ENCODE measurements at places on chromosomes 7 and 10.

DNA sequence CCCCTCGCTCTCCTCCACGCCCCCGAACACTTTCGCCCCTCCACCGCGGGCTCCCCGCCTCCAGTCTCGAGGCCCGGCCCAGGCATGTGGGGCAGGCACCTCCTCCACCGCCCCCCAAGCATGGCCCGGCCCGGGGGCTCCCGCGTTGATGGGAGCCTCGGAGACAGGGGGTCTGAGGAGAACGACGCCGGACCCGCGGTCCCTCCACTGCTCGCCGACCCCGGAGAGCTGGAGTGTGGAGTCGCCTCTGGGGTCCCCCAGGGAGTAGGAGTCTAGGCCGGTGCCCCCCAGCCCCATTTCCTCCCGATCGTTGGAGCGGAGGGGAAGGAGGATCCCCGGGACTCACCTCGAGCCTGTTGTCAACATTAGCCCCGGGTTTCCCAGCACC is 206 bp downstream of the UPF2 start:
- peak; percentile 29 for DNase-seq

- DNase-seq, result no peak
Measured at GRCh38 chr7:148650232-148650858, 48.4 kb upstream of the CUL1 start.

GRCh38 chr7:1114088-1114487 is 26.2 kb downstream of the GPER1 start:
- DNase-seq, result no peak

DNA sequence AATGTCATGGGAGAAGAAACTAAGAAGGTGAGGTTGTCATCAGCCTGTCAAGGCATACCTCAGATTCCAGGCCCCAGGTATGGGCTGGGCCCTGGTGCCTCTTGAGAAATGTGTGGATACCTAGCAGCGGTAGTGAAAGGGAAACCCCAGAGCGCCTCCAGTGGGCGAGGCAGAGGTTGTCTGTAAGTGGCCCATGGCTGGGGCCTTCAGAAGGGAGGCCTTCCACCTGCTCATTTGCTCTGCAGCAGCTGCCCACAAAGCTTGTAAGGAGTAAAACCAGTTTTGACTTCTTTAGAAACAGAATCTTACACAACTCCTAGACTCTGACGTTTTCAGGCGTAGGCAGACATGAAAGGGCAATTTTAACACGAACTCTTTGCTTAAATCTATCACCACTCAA is 509.9 kb downstream of the PARD3 start:
- DNase-seq, result no peak

DNA sequence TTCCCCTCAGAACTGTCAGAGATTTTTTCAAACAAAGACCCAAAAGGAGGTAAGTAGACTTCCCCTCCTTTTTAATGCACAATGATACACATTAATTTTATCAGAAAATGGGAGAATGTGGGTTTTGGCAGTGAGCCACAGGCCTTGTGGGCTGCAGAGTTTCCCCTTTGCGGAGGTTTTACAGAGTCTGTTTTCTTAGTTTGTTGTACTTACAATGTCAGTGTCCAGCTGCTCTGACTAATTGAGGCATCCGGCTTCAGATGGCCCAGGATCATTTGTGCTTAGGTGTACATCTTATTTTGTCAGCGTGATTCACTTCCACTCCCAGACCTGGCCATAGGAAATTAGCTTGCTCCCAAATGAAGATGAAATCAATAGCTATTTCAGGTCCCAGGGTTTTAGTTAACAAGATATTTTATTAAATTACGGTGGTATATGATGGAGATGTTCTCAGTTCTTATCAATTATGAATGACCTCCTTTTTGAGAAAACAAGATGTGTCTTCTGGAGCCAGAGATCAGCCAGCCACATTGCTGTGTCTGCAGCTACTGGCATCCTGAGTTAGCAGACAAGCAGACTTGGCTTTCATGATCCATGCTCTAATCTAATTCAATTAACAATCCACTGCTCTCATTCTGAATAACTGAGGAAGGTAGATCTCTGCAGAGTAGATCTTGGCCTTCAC is 1086.6 kb upstream of the SORCS1 start:
- no peak for DNase-seq

GRCh38 chr7:131249003-131249402 is 78.7 kb upstream of the MKLN1 start:
- DNase-seq, result no peak
